ENCODE measurements at places on chromosomes 7 and 10. TPM values are rescaled to one million over a fixed set of nuclear protein-coding genes. Genes with fewer than 3 reads are reported as not detected.

The AKR1C1 gene
- 3.1 TPM for polyA plus RNA-seq

GRCh38 chr10:60171436-60172013 is 218.2 kb downstream of the ANK3 start:
- H3K4me1 ChIP-seq = no peaks in the 10 kb centered on the region

DNA sequence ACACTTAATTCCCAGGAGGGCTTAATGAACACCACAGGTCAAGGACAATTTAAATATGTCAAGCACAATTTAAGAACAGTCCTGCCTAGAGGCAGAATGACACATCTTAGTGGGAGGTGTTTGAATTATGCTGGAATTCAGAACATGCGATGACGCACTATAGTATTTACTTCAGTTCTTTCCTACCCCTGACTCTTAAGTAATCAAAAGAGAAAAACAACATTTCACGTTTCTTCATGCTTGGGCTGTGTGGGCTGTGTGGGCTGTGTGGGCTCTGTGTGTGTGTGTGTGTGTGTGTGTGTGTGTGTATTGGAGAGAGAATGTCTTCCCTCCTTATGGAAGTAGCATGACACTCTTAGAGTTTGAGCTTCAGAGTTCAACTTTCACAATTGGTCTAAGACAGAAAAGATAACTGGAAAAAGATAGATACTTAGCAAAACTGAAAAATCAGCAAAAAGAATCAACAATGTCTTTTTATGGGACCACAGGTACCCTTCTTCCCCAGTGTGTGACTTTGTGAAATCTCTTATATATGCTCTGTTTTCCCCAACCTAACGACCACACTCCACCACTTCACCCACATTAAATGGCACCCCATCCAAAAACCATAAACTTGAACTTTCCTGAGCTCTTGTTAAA is 33.7 kb upstream of the CABCOCO1 start:
- H3K4me3 ChIP-seq = no peak overlapping the region
- no peak for DNase-seq
- no peaks in the 10 kb centered on the region for H3K36me3 ChIP-seq
- H3K4me1 ChIP-seq = no peaks in the 10 kb centered on the region
- H3K27me3 ChIP-seq = no peaks in the 10 kb centered on the region

GRCh38 chr10:114499116-114499515 is 94.8 kb upstream of the AFAP1L2 start:
- no peak overlapping the region for H3K4me3 ChIP-seq
- H3K4me1 ChIP-seq = no peaks in the 10 kb centered on the region
- H3K27ac ChIP-seq = no peak overlapping the region
- H3K27me3 ChIP-seq = no peaks in the 10 kb centered on the region

- no peaks in the 10 kb centered on the region for H3K36me3 ChIP-seq
- H3K27ac ChIP-seq = no peak overlapping the region
- H3K4me3 ChIP-seq = no peak overlapping the region
These were observed 947.1 kb upstream of the MBL2 start for GRCh38 chr10:53719658-53720057.
